NCI-H2171 (cell line): ENCODE measurements at places on chromosomes 5 and 9.

DNA sequence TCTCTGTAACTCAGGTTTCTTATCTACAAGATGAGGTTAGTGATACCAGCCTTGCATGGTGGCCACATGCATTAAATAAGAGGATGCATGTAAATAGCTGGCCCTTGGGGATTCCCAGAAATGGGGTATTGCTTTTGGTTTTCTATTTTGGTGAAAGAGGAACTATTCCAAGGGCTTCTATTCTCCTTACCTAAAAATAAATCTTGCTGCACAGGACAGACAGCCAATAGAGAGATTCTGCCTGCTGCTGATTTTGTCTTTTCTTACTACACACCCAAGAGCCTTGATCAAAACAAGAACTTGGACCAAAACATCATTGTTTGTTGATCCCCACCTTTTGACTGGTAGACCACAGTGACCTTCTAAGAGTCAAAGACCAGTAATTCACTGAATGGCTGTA lies 161.8 kb downstream of the PJA2 start:
- DNase-seq = no peak

GRCh38 chr5:61768692-61769281 lies 436.7 kb downstream of the ZSWIM6 start:
- DNase-seq = no peak

- DNase-seq = no peak
Measured at GRCh38 chr9:83623679-83624076, 735 bp downstream of the IDNK start.

DNA sequence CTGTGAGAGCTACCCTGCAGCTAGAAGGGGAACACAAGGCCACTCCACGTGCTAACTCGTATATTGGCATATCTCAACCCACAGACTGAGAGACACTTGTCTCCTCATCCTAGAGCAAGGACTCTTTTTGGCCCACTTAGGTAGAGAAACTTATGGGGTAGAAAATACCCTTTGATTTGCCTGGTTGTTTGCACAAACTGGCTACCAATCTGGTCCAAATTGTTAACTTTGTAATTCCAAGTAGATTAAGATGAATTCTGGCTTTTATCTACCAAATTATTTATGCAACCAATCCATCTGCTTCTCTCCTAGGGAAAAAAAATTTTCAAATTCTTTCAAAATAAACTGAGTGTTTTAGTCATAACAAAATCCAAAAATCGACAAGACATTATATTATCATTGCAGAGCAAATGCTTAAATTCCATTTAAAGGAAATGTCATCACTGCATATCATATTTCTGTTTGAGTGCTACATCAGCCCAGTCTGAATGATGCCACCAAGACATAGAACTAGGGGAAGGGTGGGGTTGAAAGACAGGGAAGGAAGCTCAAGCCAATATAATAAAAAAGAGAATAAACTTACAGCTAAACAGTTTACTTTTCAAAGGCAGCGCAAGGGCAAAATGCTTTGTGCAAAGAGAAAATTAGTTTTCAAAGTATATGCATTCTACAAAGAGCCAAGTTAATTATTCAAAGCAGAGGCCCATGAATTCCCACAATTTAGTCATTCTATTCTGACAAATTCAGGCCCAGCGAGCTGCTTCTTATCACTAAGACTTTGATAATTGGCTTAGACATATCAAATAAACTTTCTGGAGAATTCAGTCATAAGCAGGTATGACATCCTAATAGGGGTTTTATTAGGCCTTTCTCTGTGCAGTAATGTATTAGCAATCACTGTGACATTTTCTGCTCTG lies 198.0 kb downstream of the CAAP1 start:
- no peak for DNase-seq

GRCh38 chr5:180212363-180213255 lies 3.6 kb upstream of the RASGEF1C start:
- DNase-seq = no peak

DNA sequence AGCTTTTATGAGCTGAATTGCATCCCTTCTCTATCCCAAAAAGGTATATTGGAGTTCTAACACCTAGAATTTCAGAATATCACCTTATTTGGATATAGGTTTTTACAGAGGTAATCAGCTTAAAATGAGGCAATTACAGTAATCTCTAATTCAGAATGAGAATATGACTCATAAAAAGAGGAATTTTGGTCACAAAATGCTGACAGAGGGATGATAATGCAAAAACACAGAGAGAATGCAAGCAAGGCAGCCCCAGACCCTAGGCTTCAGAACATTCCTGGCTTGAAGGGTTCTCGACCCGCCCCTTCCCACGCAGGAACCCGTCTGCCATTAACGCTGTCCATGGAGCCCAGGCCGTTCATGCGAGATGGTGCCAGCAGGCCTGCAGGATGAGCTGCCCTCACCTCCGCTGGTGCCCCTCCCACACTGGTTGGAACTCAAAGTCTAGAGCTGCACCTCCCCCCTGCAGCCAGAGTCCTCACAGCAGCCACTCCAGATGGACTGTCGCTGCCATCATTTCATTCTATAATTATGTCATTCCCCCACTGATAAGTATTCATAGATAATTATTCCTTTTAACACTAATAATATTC lies 1173.4 kb upstream of the ACO1 start:
- DNase-seq = no peak

GRCh38 chr5:88736494-88736893 lies 146.5 kb downstream of the MEF2C start:
- no peak for DNase-seq

DNA sequence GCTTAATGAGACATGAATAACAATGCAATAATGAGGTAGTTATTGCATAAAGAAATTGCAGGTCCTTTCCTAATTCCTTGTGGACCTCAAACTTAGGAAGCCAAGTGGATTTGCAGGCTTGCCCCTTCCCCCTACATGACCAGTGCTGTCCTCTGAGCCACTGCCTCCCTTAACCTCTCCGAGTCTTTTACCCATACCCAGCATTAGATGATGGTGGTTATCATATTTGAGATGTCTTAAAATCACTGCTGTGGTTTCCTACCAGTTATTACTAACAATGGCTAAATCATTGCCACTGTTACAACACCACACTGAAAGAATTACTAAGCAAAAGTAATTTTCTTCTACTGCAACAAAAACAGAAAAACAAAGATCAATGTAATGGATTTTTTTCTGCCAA lies 170.8 kb downstream of the EDIL3 start:
- no peak for DNase-seq

DNA sequence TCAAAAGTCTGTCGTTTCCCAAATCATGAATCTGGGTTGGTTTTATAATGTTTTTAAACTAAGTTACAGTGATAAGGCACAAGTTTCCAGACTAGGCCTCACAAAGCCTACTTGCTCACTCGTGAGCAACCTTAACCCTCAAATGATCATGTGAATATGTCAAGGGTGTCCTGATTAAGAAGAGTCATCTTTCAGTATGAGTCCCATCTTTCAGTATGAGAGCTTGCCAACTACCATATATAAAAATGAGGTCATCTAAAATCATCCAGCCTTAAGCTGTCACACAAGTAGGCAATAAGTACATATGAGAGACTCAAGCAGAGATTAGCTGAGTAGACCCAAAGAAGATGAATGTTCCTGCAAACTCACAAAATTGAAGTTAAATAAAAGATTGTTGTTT lies 668.4 kb upstream of the FAM174A start:
- DNase-seq = no peak

DNA sequence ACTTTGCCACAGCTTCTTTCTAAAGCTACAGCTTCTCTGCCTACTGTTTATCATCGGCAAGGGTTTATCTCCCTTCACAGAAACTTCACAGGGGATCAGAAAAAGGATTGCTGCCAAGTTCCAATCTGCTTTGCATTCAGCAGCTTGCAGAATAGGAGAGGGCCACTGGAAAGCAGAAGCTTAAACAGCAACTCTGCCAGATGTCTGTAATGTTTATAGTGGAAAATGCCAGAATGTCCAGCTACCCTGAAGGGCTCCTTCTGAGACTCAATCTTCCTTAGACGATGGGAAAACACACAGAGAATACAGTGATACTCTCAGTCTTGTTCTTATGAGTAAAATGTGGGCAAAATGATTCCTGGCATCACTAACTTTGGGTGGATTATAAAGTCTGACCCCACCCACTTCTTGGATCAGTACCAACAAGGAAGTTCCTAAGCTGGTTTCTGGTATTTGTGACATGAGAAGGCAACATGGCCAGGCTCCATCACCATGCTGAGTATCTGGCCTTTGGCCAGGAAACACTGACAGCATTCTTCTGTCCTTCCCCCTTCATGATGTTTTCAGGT lies 19.0 kb downstream of the STOM start:
- DNase-seq = peak; percentile 19

- no peak for DNase-seq
Measured at GRCh38 chr5:117454716-117455212, 880.1 kb upstream of the SEMA6A start.

- DNase-seq = peak; percentile 19
Measured at GRCh38 chr5:111755942-111756381, 1.0 kb downstream of the NREP start.

GRCh38 chr5:4646715-4647375 lies 493.3 kb upstream of the ADAMTS16 start:
- peak; percentile 80 for DNase-seq

DNA sequence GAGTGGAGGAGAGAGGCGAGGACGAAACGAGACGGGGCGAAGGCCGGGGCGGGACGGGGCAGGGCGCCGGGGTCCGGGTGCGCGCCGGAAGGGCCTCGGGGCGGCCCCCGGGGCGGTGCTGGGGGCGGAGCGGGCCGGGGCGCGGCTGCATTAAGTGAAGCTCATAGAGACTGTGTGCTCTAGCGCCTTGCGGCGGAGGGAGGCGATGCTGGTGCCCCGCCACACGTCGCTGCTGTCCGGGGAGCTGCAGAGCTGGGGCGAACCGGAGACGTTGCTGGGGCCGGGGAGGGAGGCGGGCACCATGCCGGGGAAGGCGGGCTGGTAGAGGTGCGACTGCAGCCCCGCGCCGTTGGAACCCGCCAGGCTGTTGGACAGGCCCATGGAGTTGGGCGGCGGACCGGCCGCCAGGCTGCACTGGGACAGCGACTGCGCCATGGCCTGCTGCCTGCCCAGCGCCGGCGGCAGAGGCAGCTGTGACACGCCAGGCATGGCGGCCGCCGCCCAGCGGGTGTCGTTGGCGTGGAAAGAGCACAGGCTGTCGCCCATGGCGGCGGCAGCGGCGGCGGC lies 8.3 kb downstream of the OTP start:
- peak; percentile 57 for DNase-seq
